Activated T-helper 1 cell treated with anti-CD3 and anti-CD28 coated beads, Interleukin-2, amount 50 U/mL, for 16 hours (primary cell): ENCODE measurements at places on chromosomes 3 and 15.
A peak's percentile ranks its signal among the peaks of the same experiment; 100 is the strongest.

DNA sequence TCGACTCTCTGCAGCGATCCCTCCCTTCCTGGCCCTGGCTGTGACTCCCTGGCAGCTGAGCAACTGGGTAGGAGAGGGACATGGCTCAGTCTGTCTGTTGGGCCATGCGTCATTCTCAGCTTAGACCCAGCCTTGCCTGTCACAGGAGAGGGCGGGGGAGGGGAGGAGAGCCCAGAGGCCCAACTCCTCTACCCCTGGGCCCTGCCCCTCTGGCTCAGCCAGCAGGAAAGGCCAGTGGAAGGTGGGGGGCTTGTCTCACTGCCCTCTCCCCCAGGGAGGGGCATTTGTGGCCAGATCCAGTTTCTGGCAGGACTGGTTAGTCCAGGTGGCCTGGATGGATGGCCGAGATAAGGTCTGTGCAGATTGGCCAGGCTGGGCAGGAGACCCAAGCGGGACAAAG, 31.6 kb downstream of the DNAJB8 start:
- no peak for DNase-seq

DNA sequence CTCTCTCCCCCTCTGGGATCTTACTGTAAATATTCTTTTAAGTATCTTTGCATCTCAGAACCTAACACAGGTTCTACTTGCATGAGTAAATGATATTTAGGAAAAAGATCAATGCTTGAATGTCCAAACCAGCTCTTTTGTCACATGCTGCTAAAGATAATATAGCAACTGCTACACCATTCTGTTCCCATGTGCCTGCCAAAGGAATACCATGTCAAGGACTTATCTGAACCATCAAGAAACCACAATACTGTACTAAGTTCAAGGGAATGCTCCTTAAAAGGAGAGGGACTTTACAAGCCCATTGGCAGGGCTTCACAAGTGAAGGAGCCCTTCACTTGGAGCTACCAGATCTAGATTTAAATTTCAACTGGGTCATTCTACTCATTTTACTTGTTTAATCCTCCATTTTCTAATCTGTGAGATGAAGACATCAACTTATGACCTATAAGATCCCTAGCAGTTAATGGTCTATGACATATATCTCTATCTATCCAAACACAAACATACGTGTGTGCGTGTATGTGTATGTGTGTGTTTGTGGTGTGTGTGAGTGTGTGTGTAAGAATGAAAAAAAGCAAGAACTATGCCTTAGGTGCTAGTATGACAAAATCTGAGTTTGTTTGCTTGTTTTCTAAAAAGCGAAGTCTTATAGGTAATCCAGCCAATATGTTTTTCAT, 13.0 kb upstream of the SEC62 start:
- no peak for DNase-seq

DNA sequence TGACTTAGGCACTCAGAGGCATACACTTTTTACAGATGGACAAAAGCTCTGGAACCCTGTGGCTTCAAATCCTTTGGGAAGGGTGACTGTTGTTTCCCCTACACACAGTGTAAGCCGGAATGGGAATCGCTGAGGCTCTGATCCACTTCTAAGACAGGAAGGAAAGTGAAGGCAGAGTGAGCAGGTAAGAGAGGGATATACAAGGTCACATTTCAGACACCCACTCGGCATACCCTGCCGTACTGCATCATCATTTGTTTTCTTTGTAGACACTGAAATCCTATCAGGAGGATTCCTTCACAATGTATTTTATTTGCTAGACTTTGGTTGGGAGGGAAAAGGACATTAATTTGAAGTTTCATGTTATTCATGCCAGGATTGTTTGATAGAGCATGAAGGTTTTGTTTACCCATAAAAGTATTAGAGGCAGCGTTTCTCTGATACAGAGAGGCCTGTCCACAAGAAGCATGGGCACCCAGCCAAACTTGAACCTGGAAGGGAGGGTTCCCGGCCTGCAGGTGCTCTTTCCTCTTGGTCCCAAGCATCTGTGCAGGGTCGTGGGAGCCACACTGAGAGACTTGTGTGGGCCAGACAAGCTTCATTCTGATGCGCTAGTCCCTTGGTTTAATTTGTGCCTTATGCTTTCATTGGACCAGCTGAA, 21.9 kb upstream of the POLR2M start:
- DNase-seq: no peak

DNA sequence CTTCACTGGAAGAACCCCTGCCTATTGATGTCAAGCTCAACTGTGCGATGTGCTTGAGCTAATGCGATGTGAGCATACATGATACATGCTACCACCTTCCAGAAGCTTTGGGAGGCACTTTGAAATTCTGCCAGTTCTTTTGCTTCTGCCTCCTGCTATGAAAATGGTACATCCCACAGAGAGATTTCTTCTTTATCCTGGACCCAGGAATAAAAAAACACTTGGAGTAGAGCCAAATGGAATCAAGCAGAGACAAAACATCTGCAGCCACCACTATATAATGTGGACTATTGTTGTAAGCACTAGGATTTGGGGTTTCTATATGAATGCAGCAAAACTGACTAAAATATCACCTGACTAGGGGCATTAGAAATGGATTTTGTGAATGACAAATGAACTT, 119.9 kb upstream of the GAP43 start:
- no peak for DNase-seq

DNA sequence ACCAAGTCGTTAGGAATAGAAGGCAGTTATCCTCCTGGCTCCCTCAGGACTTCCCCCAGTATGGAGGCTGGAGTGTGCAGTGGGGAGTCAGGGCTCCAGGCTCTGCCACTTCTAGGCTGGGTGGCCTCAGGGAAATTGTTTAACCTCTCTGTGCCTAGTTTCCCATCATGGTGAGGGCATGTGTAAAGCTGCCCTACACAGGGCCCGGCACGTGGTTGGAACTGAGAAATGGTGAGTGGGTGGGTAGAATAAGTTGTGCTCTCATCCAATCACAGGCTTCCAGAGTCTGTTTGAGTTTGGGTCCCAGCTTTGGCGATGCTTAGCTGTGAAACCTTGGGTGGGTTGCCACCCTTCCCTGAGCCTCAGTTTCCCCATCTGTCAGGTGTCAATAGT, 117.3 kb downstream of the FBLN2 start:
- DNase-seq: no peak

DNA sequence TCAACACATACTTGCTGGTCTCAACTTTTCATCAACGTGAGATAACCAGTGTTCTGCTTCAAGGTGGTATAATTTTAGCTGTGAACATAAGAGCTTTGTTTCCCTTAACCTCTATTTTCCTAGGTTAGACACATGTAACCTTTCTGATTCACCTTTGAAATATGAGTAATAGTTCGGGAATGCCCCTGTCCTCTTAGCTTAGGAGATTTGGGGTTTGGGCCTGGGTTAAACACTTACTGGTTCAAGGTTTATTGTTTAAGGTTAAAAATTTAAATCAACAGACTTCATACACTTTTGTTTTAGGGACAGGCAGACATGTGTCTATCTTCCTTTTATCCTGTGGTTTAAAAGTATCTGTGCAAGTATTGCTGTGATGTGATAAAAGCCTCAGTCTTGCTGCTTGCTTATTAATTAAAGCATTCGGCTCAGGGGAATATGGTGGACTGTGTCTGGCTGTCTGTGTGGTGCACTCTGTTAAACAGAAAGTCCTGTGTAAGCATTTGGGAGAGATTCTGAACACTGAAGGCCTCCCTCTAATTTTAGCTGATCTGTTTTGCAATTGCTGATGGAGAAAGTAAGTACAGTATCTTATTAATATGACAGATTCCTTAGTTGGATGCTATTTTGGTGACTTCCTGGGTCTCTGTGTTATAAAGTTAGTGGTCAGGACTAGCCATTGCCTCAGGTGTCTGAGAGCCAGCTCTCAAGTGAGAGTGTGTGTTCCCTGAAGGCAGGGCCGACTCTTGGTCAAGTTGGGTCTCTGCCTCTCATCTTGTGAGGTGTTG, 81.8 kb downstream of the USP13 start:
- DNase-seq: no peak

- DNase-seq: no peak
These were observed 128.7 kb upstream of the TLE3 start for GRCh38 chr15:70226337-70226980.

DNA sequence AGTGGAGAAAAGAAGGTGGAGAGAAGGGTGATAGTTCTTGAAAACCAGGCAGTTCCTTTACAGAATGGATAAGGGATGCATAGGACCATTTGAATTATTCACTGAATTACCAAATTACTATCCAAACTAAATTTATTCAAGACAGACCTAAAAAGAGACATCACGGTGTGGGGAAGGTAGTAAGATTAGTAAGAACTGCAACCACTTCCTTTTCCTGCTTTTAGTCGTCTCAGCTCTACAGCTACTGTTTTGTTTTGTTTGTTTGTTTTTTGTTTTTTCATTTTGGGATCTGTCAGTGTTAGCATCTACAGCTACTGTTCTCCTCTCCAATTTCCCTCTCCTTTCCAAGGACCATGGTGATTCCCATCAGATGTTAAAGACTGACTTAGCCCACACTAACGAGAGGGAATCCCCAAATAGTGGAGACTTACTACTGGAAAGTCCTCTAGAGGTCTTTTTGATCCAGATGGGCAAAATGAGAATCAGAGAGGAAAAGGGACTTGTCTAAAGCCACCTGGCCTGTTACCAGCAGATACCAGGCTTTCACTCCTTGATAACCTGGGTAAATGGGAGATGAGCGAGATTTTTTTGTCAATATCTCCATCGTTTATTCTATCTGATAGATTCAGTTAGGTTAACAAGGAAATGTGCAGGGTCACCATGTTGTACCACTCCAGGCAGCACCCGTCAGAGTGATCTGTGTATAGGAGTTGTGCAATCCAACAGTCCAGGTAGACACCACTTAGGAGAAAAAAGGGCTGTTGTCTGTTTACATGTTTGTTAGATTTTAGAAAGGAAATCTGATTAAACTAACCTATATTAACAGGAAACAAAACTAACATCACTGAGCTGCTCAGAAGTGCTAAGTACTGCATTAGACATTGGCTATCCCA, 6.0 kb downstream of the HCLS1 start:
- no peak for DNase-seq

DNA sequence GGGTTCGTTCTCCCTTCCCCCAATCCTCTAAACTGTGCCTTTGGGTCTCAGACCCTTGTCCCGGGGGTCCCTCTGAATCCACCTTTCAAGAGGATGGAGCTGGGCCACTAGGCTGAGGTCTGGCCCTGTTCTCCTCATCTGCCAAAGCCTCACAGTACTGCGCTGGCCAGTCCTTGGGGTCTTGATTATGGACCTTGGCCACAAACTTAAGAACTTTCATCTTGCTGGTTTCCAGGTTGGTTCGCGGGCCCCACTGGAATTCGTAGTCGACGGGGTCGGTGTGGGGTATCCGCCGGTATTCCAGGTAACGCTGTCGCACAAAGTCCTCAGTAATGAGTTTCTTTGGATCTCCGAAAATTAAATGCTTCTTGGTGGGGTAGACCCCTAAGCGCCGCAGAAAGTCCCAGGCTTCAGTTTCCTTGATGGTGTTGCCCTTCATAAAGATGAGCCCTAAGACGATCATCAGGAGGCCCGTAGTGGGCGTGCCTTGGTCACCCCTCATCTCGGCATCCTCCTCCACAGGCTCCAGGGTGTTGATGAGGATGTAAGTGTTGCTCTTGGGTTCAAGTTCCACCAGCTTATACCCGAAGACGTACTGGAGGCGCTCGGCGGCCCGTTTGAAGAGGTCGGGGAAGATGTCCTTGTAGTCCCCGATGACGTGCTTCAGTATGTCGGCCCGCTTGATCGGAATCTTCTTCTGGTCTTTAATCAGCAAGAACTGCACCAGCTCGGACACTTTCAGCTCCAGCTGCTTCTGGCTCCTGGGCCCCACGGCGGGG, 727 bp downstream of the NSMCE3 start:
- DNase-seq: peak; percentile 19

DNA sequence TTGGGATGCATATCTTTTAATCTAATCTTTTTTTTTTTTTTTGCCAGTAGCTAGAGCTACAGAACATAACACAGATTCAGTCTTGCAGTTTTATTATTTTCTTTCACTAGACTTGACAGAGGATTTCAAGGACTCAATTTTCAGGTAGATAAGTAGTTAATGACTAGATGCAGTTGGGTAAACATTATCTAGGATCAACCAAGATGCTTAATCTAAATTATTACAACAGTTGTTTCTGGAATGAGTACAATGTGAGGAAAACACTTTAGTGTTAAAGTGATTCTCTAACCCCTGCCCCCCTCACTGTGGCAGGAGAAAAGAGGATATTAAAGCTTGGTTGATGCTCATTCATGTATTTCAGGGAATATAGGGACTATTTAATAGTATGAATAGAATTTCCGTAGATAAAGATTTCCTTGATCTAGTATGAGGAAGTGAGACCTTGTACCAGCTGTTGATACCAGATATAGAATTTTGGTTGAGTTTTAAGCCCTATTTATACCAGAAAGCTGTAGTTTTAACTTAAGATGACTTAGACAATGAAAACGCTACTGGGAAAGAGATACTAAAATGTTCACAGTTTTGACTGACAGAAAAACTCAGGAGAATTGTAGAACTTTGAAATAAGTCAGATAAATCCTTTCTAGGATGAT, 389.0 kb upstream of the C2CD4B start:
- DNase-seq: no peak

- no peak for DNase-seq
These were observed 137.6 kb downstream of the SI start for GRCh38 chr3:164940745-164941144.

DNA sequence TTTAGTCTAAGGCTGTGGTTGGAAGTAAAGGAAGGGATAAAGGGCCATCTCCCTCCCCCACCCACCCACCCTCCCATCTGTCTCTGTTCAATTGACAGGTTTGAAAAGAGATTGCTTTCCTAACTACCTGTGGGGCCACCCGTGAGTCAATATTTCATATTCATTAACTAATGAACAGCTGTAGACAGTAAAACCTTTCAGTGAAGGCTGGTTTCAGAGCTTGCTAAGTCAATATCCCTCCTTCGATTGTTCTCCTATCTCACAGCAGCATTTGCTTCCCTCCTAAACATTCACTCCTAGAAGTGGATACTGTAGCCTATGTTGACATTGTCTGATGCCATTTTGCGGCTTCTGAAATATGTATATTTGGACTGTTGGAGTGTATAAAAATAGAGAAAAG, 85.9 kb upstream of the SYNPR start:
- DNase-seq: no peak

DNA sequence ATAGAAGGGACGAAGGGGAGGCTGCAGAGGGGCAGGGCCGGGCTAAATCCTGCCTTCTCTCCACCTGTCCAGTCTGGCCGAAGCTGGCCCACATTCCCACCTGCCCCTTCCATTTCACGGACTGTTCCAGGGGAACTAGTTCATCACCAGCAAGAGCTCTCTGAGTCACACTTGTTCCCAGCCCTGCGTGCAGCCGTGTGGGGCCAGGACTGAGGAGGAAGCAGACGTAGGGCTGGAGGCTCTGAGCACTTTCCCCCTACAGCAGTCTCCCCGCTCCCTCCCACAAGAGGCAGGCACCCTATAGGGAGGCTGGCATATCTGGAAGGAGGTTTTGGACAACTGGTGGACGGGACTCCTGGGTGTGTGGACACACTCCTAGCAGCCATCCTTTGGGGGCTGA, 3.0 kb downstream of the ITIH4 start:
- no peak for DNase-seq

DNA sequence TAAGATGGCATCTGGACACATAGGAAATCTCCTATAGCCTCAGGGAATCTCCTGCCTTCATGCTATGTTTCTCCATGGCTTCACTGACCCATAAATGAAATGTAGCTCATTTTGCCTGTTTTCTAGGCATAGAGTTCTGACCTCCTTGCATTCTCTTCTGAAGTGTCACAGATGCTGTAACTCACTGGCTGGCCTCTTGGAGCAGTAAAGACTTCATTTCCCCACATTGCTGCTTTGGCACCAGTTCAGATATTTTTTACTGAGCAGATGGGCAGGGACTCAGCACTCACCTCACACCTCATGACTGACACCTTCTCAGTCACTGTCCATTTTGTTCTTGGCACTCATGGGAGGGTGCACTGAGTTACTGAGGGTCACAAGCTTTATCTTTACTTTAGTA, 286.7 kb upstream of the TGFBR2 start:
- no peak for DNase-seq

GRCh38 chr3:138569090-138569489, 25.0 kb downstream of the CEP70 start:
- no peak for DNase-seq
